ENCODE measurements at places on chromosomes 2 and 18.

DNA sequence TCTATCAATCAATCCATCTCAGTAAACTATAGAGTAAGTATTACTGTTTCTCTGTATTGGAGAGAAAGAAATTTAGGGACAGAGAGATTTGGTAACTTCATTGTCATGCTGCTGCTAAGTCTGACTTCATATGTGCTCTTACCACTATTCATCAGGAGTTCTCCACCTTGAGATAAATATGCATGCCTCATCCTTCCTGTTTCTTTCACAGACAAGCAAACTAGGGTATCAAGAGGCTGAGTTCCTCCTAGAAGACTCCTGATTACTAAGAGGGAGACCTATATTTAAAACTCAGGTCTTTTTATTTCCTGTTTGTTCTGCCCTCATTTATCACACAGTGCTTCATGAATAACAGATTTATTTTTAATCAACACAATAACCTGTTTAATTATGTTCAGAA is 34.1 kb downstream of the RIT2 start:
- no peak for DNase-seq

- no peak for DNase-seq
Observed at GRCh38 chr2:206556357-206556949, 85.8 kb upstream of the FAM237A start.

- DNase-seq, result no peak
Observed at GRCh38 chr2:19261061-19261460, 97.4 kb downstream of the OSR1 start.

DNA sequence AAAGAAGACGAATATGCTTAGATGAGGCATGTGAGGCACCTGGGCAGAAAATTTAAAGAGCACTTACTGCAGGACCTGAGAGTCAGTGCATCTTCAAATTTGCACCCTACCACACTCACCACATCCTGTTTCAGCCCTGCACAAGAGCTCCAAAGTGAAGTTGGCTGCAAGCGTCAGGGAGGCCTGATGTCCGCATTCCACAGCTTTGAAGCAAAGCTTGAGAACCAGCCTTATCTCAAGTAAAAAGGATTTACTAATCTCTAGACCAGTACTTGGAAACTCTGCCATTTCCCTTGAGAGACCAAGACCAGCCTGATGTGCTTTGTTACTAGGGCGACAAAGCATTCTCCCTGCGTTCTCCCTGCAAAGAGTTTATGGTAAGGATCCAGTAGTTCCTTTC is 3.4 kb upstream of the ASNSD1 start:
- no peak for DNase-seq

DNA sequence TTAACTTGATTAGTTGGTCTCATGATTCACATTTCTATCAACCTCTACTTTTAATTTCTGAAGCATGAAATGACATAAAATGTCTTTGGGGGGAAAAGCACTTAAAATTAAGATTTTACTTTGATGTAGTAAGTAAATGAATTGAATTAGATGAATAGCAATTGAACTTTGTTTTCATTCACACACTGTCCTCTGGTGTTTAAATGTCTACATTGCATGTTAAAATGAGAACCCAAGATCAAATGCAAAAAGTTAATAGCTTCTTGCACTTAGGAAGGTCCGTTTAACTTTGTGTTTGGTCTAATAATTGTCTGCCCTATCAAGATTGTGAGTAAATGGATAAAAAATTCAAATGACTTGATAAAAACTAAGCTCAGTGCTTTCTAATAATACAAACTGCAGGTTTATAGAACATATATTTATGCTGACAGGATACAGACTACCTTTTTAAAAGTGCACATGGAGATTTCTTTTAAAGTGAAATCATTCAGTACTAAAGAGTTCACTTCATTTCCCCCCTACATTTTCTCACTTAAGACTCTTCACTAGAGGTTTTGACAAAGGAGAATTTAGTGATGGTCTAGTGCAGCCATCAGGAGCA is 156.2 kb upstream of the NABP1 start:
- no peak for DNase-seq

- DNase-seq, result no peak
Observed at GRCh38 chr2:64828261-64828660, 160.9 kb upstream of the SLC1A4 start.

DNA sequence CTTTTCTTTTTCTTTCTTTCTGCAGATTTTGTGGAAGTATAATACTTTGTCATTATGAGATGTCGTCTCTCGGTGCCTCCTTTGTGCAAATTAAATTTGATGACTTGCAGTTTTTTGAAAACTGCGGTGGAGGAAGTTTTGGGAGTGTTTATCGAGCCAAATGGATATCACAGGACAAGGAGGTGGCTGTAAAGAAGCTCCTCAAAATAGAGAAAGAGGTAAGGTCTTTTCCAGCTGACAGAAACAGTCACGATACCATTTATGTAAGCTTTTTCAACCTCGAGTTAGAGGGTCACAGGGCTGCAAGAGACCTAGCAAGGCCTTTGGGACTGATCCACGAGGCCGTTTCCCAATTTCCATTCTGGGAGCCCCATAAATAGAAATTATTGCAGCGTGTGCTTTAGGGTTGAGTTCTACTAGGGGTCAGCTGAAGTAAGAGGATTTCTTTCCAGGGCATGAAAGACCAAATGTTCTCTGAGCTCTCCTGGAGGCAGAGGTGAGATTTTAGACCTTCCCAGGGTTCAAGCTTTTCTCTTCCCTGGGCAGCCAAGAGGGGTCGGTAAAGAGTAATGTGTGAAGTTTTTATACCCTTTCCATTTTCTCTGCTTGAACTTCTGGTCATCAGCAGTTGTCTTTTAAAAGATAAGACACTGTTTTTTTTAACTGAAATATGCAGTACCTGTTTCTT is 15.5 kb downstream of the MAP3K20 start:
- no peak for DNase-seq

DNA sequence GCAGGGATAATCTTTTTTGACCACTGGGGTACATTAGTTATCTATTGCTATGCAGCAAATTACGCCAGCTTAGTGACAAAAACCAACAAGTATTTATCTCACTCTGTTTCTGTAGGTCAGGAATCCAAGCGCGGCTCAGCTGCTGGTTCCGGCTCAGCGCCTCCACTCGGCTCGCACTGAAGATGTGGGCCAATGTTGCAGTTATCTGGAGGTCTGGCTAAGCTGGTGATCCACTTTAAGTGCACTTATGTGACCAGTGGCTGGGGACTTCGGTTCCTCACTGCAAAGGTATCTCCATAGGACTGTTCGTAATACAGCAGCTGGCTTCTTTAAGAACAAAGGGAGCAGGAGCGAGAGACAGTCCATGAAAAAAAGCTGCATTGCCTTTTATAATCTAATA is 591.9 kb downstream of the TMEM182 start:
- no peak for DNase-seq

DNA sequence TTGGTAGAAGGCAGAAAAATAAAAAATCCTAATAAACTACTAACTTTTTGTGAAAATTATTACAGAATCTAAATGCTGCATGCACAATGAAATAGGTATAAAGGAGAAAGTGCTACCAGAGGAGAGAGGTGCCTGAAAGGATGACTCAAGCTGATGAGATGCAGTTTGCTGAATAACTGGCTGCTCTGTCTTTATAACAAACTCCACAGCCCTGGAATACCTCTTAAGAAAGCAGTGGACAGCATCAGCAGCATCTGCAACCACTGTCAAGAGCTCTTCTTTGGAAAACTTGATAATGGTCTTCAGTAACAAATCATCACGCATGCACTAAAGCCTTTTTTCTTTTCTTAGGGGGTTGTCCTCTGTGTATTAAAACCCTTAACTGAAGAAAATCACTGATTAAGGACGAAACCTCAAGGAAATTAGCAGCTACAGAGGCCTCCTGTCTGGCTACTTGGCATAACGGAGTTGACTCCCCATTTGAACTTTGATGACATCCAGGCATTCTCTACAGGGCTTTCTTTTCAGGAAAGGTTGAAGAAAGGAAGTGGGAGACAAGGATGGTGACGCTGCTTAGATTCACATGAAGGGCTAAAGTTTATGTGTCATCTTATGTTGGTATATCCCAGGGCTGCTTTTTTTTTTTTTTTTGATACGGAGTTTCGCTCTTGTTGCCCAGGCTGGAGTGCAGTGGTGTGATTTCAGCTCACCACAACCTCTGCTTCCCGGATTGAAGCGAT is 28.8 kb downstream of the WDFY1 start:
- DNase-seq, result no peak

DNA sequence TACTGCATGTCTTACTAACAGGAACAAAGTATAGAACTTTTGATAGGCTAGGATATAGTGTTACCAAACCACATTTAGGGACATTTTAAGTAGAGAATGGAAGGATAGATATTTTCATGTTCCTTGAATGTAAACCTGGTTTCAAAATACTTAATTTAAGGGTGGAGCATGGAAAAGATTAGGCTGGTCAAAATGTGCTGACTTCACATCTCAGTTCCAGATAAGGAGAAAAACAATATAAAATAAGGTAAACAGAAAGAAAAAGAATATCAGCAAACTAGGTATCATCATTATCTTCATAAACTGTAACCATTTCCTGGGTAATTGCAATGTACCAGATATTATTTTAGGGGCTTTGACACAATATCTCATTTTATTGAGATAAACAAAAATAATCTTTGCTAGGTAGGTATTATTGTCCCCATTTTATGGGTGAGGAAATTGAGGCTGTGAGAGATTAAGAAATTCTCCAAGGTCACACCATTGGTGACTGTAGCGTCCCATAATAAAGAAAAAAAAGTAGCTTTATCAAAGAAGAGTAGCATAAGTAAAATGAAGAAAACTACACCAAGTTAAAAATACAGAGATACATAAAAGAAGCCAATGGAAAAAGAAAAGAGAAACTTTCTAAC is 3.6 kb downstream of the PDE11A start:
- DNase-seq, result no peak

GRCh38 chr2:197081294-197081693 is 154.8 kb upstream of the PGAP1 start:
- DNase-seq, result no peak

GRCh38 chr2:196534495-196534894 is 105.0 kb upstream of the CCDC150 start:
- DNase-seq, result no peak

DNA sequence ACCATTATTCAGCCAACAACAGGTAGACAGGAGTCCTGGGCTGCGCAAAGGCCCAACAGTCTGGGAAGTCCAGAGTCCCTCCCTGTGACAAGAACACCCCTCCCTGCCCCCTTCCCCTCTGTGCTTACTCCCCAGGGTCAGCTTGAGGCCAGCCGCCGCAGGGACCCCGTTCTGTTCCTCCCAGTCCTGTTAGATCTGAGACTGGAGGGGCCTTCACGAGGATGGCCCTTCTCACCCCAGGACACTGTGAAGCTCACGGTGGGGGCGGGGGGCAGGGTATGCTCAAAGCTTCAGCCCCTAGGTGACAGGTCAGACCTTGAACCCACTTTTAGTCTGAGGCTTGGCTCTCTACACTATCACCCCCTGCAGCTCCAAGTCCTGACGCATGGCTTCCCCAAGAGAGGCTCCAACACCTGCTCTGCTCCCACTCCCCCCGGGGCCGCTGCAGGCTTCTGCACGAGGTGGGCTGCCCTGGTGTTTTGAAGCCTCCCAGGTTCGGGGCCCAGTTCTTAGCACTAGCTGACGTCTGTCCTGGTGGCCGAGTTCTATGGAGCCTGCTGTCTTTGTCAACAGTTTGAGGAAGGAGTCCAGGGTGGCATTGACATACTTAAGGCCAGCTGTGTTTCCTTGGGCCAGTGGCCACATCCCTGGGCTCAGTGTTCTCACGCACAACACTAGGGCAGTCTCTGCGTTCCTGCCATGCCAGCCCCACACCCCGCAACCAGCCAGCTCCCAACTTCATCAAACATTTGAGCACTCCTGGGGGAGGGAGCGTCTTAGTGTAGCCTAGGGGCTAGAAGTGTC is 37.2 kb upstream of the HPCAL1 start:
- no peak for DNase-seq

DNA sequence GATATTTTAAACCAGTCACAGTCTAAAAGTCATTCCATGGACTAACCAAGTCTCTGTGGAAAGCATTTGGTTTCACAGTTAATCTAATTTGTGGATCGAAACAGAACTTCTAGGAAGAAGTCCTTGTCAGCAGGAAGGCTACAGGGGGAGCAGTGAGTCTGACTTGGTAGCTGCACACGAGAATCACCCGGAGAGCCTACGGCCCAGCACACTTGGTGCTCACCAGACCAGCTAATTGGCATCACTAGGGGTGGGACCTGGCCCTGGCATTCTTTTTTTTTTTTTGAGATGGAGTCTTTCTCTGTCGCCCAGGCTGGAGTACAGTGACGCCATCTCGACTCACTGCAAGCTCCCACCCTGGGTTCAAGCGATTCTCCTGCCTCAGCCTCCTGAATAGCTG is 97.7 kb downstream of the ZNF532 start:
- no peak for DNase-seq

DNA sequence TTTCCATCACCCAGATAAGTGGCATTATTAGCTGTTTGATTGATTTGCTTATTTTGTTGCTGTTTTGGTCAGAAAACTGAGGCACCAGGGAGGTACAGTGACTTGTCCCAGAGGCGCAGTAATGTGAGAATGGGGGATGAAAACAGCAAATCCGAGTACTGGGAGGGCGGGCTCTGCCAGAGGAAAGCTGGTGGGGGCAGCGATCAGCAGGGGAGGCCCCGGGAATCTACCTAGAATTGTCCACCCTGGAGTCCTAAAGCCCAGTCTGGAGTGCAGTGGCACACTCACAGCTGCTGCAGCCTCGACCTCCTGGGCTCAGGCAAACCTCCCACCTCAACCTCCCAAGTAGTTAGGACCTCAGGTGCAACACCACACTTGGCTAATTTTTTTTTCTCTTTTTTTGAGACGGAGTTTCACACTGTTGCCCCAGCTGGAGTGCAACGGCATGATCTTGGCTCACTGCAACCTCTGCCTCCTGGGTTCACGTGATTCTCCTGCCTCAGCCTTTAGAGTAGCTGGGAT is 17.0 kb upstream of the PTMA start:
- DNase-seq, result no peak

- DNase-seq, result no peak
Observed at GRCh38 chr18:28176948-28177827, at the start of gene CDH2. TSS of gene CDH2 (minus strand) at chr18:28177130. CDS start at chr18:28177022, 108 bp downstream.

GRCh38 chr2:32008805-32009515 is 1.8 kb downstream of the MEMO1 start:
- DNase-seq, result no peak

GRCh38 chr2:211946960-211947359 is 591.6 kb downstream of the ERBB4 start:
- no peak for DNase-seq

GRCh38 chr2:50355891-50356290 is 676.0 kb downstream of the NRXN1 start:
- no peak for DNase-seq

GRCh38 chr2:191869781-191870180 is 22.9 kb upstream of the CAVIN2 start:
- no peak for DNase-seq

DNA sequence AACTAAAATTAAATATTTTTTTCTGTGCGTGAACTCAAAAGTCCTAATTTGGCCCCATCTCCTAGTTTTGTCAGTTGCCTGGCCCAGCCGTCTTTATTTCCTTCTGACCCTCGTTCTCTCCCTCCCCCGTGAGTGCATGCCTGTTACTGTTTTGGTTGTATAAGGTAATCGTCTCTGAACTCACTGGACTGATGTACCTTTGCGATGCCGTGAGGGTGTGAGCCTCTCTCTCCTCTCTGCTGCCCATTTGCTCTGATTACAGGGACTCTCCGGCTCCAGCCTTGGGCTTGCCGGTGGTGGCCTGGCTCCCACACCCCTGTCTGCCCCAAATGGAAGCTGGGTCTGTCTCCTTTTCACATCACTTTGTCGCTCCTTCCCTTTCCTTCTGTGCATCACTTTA is 66.5 kb upstream of the RBM44 start:
- DNase-seq, result no peak

- DNase-seq, result peak; percentile 11
Observed at GRCh38 chr2:235551965-235552364, 58.1 kb downstream of the AGAP1 start.

Data from GM04503 (cell line).